ENCODE measurements at places on chromosomes 5 and 9.

GRCh38 chr9:132141948-132142594 lies 19.8 kb upstream of the NTNG2 start:
- no peak overlapping the region for H3K4me3 ChIP-seq
- no peak overlapping the region for H3K27ac ChIP-seq
- no peaks in the 10 kb centered on the region for H3K36me3 ChIP-seq
- DNase-seq: no peak
- peaks cover 43% of the 10 kb centered on the region for H3K27me3 ChIP-seq

GRCh38 chr5:127696683-127697082 lies 6.5 kb upstream of the CCDC192 start:
- no peak overlapping the region for H3K4me3 ChIP-seq
- no peaks in the 10 kb centered on the region for H3K36me3 ChIP-seq
- no peak overlapping the region for H3K27ac ChIP-seq
- H3K4me1 ChIP-seq: no peaks in the 10 kb centered on the region
- no peak for DNase-seq
- no peaks in the 10 kb centered on the region for H3K27me3 ChIP-seq

DNA sequence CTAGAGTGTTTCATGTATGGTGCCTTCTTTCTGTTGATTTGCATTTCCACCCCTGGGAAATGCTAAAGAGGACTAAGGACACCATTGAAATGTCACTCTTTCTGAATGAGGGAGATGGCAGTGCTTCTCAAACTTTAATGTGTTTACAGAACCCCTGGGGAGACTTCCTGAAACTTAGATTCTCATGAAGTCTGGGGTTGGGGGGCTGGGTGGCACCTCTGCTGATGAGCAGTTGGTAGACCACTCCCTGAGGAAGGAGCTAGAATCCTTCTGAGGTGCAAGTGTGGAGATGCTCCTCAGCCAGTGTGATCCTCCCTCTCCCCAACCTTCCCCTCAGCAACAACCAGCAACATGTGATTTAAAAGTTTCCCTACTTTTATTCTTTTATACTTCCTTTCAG lies 546.8 kb downstream of the LRRC70 start:
- H3K4me3 ChIP-seq: no peak overlapping the region
- H3K27ac ChIP-seq: no peak overlapping the region
- no peaks in the 10 kb centered on the region for H3K4me1 ChIP-seq
- DNase-seq: no peak
- no peaks in the 10 kb centered on the region for H3K27me3 ChIP-seq

- H3K36me3 ChIP-seq: no peaks in the 10 kb centered on the region
- DNase-seq: no peak
- no peak overlapping the region for H3K4me3 ChIP-seq
- H3K4me1 ChIP-seq: no peaks in the 10 kb centered on the region
- no peaks in the 10 kb centered on the region for H3K27me3 ChIP-seq
- no peak overlapping the region for H3K27ac ChIP-seq
These were observed 307.3 kb upstream of the SGCD start for GRCh38 chr5:156019571-156020180.

DNA sequence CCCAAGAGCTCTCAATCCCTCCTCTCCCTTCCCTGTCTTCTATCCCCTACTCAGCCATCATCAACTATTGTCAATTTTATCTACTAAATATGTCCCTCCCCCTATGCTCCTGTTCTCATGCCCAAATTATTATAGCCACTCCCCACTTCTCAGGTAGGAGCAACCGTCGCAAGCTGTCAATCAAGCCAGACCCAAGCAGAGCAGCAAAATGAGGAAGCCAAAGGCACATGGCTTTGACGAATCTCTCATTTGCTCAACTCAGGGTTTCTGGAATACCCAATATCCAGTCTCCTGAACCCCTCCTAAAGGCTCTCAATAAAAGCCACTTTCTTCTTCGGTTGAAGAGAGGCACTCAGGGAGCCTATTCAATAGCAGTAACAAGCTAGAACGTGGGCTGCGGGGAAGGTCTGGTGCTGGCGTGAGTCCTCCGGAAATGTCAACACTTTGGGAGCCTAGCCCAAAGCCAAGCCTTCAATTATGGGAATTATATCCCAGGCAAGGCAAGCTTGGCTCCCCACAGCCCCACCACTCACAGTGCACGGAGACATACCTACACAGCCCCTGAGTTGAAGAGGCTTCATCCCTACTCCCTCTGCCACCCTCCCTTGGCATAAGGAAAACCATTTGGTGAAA lies 47.7 kb downstream of the SIL1 start:
- no peaks in the 10 kb centered on the region for H3K27me3 ChIP-seq
- H3K27ac ChIP-seq: peak overlapping the region; percentile 58
- DNase-seq: no peak

DNA sequence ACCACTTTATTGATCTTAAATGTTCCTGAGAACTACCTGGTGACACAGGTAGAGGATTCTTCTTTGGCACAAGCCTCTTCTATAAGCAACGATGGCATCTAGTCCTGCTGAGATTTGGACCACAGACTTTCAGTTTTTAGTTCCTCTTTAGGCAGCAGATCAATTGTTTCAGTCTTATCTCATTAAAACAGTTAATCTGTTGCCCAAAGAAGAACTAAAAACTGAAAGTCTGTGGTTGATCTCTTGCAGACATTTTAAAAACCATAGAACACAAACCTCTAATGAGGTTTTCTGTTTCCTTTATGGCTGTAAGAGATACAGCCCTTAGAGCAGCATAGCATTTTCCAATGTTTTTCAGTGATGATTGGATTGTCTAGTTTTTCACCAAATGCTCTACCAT lies 480.9 kb downstream of the MTRR start:
- no peak overlapping the region for H3K27ac ChIP-seq
- no peaks in the 10 kb centered on the region for H3K27me3 ChIP-seq
- no peaks in the 10 kb centered on the region for H3K4me1 ChIP-seq
- no peak overlapping the region for H3K4me3 ChIP-seq

- H3K4me3 ChIP-seq: no peak overlapping the region
- H3K27me3 ChIP-seq: peaks cover 3% of the 10 kb centered on the region
- H3K36me3 ChIP-seq: no peaks in the 10 kb centered on the region
- no peaks in the 10 kb centered on the region for H3K4me1 ChIP-seq
- no peak overlapping the region for H3K27ac ChIP-seq
These were observed 38.4 kb downstream of the PRRX2 start for GRCh38 chr9:129703667-129704355.

Measured in heart left ventricle (tissue), 16 donors.